Non-pigmented ciliary epithelial cell (primary cell): ENCODE measurements at places on chromosomes 2 and 18.

- no peak for DNase-seq
These were observed 5.6 kb downstream of the ESPNL start for GRCh38 chr2:238105506-238106338.

DNA sequence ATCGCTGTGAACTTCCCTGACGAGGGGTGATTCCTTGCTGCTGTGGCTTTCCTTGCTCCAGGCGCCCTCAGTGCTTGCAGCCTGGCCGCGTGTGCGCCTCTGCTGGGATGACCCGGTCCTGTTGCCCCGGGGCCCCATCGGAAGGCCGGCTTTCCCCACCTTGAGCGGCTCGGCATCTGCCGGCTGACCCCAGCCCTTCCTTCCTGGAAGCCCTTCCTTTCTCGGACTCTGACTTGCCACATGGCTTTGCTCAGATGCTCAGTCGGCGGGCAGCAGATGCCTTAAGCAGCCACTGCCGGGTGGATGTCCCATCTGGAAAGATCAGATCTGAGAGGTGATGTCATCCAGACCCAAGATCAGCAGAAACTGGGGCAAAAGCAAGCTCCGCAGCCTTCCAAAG lies 100.5 kb upstream of the ODC1 start:
- DNase-seq: no peak

DNA sequence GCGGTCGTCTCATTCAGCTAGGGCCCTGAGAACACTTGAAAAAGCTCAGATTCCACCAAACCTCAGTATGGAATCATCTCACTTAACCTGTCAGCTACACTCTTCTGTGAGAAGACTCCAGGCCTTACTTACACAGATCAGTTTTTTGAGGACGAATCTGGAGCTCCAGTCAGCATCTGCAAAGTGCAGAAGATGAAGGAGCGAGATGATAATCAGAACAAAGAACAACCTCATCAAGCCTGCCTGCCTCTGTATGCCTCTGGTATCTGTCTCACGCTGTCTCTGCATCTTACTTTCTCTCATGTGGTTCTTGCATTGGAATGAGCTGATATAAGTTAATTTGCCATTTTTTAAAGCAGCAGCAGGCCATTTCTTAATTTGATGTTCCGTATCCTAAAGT lies 444.1 kb upstream of the LRATD1 start:
- DNase-seq: no peak

- DNase-seq: no peak
These were observed 34.0 kb downstream of the FARSB start for GRCh38 chr2:222621893-222622292.

GRCh38 chr2:16165518-16166326 lies 225.4 kb downstream of the MYCN start:
- DNase-seq: no peak

- no peak for DNase-seq
These were observed 26.0 kb upstream of the FLACC1 start for GRCh38 chr2:201383136-201383535.

DNA sequence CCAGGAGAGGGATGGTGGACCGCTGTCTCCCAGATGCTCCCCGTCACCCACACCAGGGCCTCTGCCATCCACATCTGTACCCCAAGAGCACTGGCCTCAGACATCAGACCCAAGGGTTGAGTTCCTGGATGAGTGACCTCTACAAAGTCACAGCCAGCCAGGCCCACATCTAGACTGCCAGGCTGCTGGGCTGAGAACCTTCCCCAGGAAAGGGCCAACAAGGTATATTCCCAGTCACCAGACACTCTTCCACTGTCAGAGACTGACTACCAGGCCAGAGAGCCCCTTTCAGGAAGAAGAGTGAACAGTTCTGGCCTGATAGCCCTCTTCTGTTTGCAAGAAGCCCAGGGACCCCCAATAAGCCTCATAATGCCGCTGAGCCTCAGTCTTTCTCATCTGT lies 44.3 kb downstream of the C1QL2 start:
- no peak for DNase-seq

- DNase-seq: peak; percentile 62
These were observed at the start of gene CCDC102B for GRCh38 chr18:68797871-68798270. CCDC102B (plus strand) TSS chr18:68798080; CDS start chr18:68836764, 38,684 bp downstream.

- DNase-seq: no peak
These were observed 501.6 kb upstream of the GYPC start for GRCh38 chr2:126154256-126154785.

- DNase-seq: peak; percentile 63
These were observed 80.0 kb upstream of the TMEM200C start for GRCh38 chr18:5975111-5976002.
